ENCODE measurements at places on chromosomes 16 and 17.

DNA sequence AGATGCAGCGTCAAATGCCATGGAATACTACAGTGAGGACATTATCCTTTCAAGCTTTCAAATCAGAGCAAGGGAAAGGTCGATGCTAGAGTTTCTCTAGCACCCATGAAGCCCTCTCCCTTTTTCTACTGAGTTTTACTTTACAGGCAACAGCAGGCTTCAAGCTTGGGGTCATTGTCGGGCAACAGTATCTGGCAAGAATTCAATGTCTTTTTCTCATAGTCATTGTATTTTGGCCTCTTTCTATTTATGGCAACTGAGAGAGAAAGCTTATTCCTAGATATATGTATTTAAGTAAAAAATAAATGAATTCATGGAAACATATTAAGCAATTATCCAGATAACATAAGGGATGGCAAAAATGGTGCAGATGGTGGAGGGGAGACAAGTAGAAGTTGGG lies 364 bp upstream of the CETP start:
- no peaks in the 10 kb centered on the region for H3K4me1 ChIP-seq
- no peak overlapping the region for H3K27ac ChIP-seq
- H3K27me3 ChIP-seq: no peaks in the 10 kb centered on the region
- no peaks in the 10 kb centered on the region for H3K36me3 ChIP-seq
- no peak overlapping the region for H3K4me3 ChIP-seq

DNA sequence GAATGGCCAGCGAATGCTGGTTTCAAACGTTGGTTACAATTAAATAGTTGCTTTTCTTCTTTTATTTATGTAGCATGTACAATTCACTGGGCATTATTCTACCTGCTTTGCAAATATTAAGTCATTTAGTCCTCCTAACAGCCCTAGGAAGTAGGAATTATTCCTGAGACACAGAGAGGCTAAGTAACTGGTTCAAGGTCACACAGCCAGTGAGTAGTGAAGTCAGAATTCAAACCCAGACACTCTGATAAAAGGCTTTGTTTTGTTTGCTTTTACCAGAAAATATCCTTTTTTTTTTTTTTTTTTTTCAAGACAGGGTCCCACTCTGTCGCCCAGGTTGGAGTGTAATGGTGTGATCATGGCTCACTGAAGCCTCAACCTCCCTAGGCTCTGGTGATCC lies 2.2 kb downstream of the CRHR1 start:
- no peak overlapping the region for H3K27ac ChIP-seq
- H3K36me3 ChIP-seq: no peaks in the 10 kb centered on the region
- DNase-seq: no peak
- peaks cover 100% of the 10 kb centered on the region for H3K27me3 ChIP-seq
- no peak overlapping the region for H3K4me3 ChIP-seq
- peaks cover 4% of the 10 kb centered on the region for H3K4me1 ChIP-seq

DNA sequence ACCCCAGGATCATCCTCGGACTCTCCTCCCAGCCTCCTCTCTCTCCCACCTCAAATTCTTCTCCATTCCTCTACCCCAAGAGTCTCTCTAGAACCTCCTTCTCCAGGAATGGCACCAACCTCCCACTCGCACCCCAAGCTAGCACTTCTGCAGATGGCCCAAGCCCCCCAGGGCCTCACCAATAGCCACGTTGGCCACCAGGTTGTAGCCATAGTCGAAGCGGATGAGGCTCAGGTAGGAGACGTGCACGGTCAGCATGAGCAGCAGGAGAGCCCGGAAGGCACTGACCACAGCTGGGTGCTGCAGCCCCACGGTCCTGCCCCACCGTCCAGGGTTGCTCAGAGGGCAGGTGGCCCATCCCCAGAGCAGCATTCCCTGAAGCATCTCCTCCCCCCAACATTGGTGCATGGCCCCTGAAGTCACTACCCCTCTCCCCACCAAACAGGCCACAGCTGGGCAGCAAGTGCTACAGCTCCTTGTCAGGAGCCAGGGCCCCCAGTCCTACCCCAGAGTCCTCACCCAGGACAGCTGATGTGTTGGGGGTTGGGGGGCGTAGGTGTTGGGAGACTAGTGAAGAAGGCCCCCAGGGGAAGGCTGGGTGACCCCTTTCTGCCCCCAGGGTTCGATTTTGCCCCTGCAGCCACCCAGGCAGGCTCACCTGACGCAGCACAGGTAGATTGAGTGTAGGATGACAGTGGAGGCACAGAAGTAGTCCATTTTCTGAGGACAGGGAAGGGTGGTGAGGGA lies 5.3 kb downstream of the PNMT start:
- no peak overlapping the region for H3K4me3 ChIP-seq
- DNase-seq: no peak
- no peaks in the 10 kb centered on the region for H3K36me3 ChIP-seq
- H3K27ac ChIP-seq: no peak overlapping the region

- no peaks in the 10 kb centered on the region for H3K36me3 ChIP-seq
- H3K4me3 ChIP-seq: no peak overlapping the region
- no peaks in the 10 kb centered on the region for H3K27me3 ChIP-seq
These were observed 3.9 kb downstream of the VPS35L start for GRCh38 chr16:19559242-19559910.

DNA sequence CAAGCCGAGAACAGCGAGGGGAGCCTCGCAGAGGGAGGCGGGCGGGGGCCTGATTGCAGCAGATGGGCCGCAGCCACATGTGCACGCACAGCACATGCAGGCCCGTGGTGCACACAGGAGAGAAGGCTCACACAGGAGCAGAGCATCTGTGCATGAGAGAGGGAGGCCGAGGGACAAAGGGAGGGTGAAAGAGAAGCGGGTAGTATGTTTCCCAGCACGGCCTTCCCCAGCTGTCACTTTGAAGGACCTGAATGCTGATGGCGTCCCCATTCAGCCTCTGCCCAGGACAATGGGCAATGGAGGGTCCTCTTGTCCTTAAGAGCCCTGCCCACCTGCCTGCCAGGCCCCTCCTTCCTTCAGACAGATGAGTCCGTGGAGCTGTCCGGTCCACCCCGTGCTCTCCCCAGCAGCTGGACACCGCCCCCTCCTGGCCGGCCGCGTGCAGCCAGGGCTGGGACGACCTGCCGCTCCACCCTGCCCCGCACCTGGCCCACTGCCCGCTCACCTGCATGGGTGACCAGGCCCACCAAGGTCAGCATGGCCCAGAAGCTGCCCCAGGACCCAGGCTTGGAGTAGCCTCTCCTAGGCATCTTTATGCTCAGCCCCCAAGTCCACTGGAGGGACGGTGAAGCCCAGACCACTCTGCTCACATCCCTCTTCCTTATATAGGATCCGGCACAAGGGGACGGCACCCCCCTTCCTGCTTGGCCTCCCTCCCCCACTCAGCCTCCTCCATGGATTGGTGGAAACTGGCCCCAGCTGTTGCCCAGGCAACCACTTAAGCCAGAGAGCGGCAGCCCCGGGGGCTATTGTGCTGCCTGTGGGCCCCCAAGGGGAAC lies at the start of gene BTBD17:
Gene BTBD17, minus strand, starts transcription at position 639 of the 839 bp plus-strand sequence. Its CDS starts 49 bp downstream, at position 590.
- H3K4me3 ChIP-seq: peak within 1 kb of the TSS; percentile 49
- peak within 1 kb of the TSS; percentile 68 for H3K27ac ChIP-seq
- no peaks in the 10 kb centered on the region for H3K36me3 ChIP-seq
- peak; percentile 97 for DNase-seq
- peaks cover 9% of the 10 kb centered on the region for H3K27me3 ChIP-seq
- peaks cover 29% of the 10 kb centered on the region for H3K4me1 ChIP-seq

DNA sequence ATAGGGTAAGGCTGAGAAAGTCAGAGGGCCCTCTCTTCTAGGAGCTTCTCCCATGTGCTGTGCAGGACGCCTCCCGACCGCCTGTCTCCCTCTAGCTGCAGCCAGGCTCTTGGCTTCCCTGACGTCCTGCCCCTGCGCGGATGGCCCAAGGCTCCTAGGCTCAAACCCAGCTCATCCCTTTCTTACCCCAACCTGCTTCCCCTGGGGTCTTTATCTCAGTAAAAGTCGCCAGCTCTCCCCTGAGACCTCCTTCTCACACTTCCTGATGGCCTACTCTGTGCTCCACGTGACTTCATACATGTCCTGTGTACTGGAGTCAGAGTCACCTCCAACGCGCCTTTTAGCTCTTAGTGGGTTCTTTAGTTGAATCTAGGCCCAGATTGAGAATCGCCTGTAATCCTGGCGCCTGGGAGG lies 1.1 kb upstream of the ZNF747 start:
- H3K27me3 ChIP-seq: no peaks in the 10 kb centered on the region
- no peak overlapping the region for H3K27ac ChIP-seq
- H3K36me3 ChIP-seq: no peaks in the 10 kb centered on the region
- DNase-seq: peak; percentile 82
- H3K4me3 ChIP-seq: peak overlapping the region; percentile 71
- H3K4me1 ChIP-seq: peaks cover 8% of the 10 kb centered on the region

DNA sequence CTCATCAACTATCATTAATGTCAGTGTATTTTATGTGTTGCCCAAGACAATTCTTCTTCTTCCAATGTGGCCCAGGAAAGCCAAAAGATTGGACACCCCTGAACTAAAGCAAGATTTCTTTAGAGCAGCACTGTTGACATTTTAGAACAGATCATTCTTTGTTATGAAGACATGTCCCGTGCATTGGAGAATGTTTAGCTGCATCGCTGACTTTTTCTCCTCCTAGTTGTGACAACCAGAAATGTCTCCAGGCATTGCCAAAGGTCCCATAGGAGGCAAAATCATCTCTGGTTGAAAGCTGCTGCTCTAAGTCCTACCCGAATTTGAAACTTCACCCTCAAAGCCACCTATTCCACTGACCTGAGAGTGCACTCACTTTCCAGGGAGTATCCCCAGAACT lies 62.7 kb upstream of the IRX6 start:
- H3K4me3 ChIP-seq: no peak overlapping the region
- H3K27me3 ChIP-seq: no peaks in the 10 kb centered on the region
- H3K4me1 ChIP-seq: no peaks in the 10 kb centered on the region
- no peak for DNase-seq
- no peaks in the 10 kb centered on the region for H3K36me3 ChIP-seq

DNA sequence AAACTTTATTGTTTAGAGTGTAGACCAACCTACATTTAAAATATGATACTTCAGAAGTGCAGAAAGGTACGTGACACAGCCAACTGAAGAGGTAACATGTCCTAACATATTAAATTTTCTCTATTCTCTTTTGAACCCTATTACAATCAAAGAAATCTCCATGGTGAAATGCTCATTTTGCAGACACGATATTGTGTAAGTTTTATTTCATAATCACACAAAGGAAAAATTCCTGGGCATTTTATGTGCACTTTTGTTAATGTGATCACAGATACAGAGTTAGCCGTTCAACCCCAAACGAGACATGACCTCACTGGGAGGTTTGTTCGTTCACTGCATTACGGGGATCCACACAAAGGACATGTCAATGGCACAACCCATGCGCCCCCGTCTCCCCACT lies 21.8 kb downstream of the KCNJ16 start:
- no peak for DNase-seq
- no peaks in the 10 kb centered on the region for H3K36me3 ChIP-seq
- H3K4me1 ChIP-seq: no peaks in the 10 kb centered on the region
- H3K27me3 ChIP-seq: no peaks in the 10 kb centered on the region
- H3K27ac ChIP-seq: no peak overlapping the region

GRCh38 chr16:72818236-72818845 lies 229.6 kb downstream of the ZFHX3 start:
- H3K4me1 ChIP-seq: peaks cover 13% of the 10 kb centered on the region
- DNase-seq: peak; percentile 49
- no peak overlapping the region for H3K27ac ChIP-seq
- H3K36me3 ChIP-seq: no peaks in the 10 kb centered on the region

GRCh38 chr17:35617505-35617904 lies 30.4 kb downstream of the AP2B1 start:
- H3K27me3 ChIP-seq: no peaks in the 10 kb centered on the region
- peaks cover 3% of the 10 kb centered on the region for H3K36me3 ChIP-seq
- no peak overlapping the region for H3K27ac ChIP-seq
- no peaks in the 10 kb centered on the region for H3K4me1 ChIP-seq

- DNase-seq: peak; percentile 85
- H3K27me3 ChIP-seq: no peaks in the 10 kb centered on the region
- H3K4me1 ChIP-seq: no peaks in the 10 kb centered on the region
These were observed 26.6 kb upstream of the KCNG4 start for GRCh38 chr16:84266451-84266850.
